Tibial nerve (tissue), 4 donors: ENCODE measurements at places on chromosomes 2 and 18.

DNA sequence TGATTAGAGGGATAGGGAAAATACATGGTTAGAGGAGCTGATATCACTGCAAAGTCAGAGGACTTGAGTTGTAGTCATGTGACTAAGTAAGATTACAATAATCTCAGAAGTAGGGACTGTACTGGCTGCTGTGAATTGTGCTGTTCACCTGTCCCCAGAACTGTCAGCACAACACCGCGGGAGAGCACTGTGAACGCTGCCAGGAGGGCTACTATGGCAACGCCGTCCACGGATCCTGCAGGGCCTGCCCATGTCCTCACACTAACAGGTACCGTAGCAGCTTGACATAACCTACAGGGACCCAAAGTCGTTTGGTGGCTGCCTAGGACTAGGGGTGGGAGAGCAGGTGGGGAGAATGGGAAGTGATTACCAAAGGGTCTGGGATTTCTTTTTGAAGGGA is 132.8 kb upstream of the TTC39C start:
- DNase-seq = no peak

GRCh38 chr2:141027221-141027620 is 1103.6 kb downstream of the LRP1B start:
- DNase-seq = no peak

DNA sequence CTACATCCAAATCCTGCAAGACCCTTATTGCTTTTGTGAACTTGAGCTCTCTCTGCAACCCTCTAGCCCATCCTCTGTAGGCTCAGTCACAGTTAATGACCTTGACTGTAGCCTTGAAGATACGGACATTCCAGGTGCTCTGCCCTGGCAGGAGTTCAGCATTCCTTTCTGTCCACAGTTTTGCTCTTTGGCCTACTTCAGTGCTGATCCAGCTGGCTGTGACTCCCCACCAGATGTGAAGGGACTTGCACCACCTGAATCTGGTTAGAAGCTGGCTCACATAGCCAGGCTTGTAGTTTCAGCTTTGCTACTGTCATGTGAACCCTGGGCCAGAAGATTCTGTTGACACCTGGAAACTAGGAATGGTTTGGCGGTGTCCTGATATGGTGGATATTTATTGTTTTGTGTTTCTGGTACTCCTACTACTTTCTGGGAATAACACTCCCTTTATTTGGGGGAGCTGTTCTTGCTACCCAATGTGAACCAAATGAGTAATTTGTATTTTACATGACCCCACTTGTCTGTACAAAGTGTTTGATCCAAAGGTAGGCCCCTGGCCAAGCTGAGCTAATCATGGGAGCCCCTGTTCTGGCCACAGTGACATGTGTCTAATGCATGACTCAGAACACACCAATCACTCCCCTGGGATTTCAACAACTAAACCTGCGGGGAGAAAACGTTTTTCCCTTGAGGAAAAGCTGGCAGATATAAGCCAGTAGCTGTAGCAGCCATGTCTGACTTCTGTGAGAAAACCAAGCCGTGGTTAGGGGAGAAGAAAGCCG is 73.4 kb downstream of the CDCA7 start:
- DNase-seq = peak; percentile 10

GRCh38 chr2:168561991-168562390 is 105.9 kb downstream of the CERS6 start:
- no peak for DNase-seq

- no peak for DNase-seq
Measured at GRCh38 chr18:63312019-63312409, 7.6 kb downstream of the BCL2 start.

DNA sequence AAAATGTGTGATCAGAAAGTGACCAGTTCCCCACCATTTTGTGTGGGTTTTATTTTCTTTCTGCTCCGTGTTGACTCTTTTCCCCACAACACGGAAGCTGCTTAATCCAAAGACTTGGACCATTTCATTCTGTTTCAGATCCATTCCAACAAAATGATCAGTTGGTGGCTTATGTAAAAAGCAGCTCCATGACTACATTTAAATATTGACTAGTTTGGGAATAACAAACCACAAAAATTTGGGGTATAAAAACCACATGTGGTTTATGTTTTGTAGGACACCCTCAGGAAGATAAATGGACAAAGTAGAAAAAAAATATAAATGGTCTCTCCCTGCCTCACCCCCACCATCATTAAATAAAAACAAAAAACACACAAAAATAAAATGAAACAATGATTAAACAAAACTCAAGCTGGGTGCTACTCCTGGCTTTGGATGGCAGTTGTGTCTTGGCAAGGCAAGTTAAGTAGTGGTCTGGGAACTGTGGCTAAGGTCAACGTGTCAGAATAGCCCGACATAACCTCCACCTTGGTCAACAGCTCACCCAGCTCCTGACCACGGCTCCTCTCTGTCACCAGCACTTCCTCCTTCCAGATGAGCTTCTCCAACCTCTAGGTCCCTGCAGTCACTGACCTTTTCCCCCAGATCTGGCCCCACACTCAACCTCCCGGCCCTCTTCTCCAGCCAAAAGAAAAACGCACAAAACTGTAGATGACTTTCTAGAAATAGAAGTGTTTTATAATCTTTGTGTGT is 12.8 kb upstream of the WIPF1 start:
- DNase-seq = no peak

GRCh38 chr2:207768866-207769596 is 675 bp downstream of the FZD5 start:
- DNase-seq = peak; percentile 28

GRCh38 chr2:119040730-119041129 is 98.7 kb downstream of the MARCO start:
- no peak for DNase-seq

GRCh38 chr2:1438972-1439371 is 25.7 kb downstream of the TPO start:
- DNase-seq = no peak

DNA sequence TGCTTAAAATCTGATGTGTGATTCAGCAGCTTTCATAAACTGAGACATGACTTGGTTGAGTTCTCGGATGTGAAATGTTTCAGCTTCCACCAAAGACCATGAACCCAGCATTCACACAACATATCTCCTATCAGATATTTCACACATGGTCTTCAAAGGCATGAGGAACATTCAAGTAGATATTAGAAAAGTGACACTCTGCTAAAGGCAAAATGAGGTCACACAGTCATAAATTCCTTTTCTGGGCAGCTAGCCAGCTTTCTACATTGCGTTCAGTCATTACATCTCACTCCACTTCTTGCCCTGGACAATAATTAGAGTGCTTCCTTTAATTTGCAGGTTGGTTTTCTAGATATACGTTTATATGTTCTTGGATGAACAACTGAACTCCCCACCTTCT is 96.7 kb downstream of the GAREM1 start:
- no peak for DNase-seq
